Stimulated activated CD8-positive, alpha-beta memory T cell treated with anti-CD3 and anti-CD28 coated beads, Interleukin-4, amount 100 ng/mL, for 24 hours (primary cell): ENCODE measurements at places on chromosomes 6 and 20.

DNA sequence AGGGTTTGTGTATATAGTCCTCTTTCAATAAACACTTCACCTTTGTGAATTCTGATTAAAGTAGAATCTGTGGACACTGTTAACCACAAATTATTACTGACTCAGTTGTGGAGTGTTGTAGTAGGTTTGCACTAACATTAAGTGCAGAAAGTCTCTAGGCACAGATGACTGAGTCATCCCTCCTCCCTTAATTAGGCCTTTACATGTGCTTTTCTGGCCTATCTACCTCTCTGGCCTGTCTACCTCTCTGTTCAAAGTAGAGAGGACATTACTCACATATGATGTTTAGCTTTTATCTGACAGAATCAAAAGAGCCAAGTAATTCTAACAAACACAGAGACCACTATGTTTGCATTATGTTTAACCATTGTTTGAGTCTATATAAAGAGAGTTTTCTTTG is 783.0 kb downstream of the TENT5A start:
- DNase-seq = no peak

- no peak for DNase-seq
Observed at GRCh38 chr6:160456214-160456546, 108.0 kb downstream of the SLC22A3 start.

- no peak for DNase-seq
Observed at GRCh38 chr6:32867022-32867477, 13.1 kb downstream of the PSMB9 start.

DNA sequence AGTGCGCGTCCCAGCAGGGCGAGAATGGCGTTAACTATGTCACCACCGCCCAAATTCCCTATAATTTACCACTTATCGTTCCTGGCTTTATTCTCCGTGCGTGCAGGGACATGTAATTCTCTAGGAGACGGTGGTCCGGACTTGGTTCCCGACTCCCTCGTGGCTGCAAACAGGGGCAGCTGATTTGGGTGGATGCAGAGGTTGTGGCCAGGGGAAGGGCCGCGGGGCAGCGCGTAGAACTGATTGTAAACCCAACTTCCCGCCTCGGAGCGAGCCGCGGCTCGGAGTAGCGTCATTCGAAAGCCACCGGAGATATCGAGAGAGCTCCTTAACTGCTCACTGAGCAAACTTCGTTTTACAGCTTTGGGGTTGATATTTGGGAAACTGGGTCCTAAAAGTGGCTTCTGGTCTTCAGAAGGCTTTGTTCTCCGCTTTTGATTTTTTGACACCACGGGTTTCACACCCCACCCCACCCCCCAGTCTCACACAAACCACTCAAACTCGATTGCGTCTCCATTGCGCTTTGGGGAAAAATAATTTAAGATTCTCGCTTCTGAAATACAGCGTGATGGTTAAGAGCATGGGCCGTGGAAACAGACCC is 17.5 kb upstream of the ZSCAN9 start:
- DNase-seq = no peak
